G401 (cell line): ENCODE measurements at places on chromosomes 7 and 10. TPM values are rescaled to one million over a fixed set of nuclear protein-coding genes. Genes with fewer than 3 reads are reported as not detected.

The ERVW-1 gene
- total RNA-seq, result not detected in 2 replicates

The RADIL gene
- total RNA-seq, result 7.3 and 14.8 TPM in 2 replicates

The GPR85 gene
- total RNA-seq, result not detected in 2 replicates

The AASS gene
- total RNA-seq, result 0.18 and 3.0 TPM in 2 replicates

The ZSWIM8 gene
- 22.8 and 30.6 TPM in 2 replicates for total RNA-seq

The CFAP46 gene
- 6.2 and 11.3 TPM in 2 replicates for total RNA-seq

The BEND7 gene
- 0.95 and 1.8 TPM in 2 replicates for total RNA-seq
